ENCODE measurements at places on chromosomes 13 and 19. TPM values are rescaled to one million over a fixed set of nuclear protein-coding genes. Genes with fewer than 3 reads are reported as not detected.

DNA sequence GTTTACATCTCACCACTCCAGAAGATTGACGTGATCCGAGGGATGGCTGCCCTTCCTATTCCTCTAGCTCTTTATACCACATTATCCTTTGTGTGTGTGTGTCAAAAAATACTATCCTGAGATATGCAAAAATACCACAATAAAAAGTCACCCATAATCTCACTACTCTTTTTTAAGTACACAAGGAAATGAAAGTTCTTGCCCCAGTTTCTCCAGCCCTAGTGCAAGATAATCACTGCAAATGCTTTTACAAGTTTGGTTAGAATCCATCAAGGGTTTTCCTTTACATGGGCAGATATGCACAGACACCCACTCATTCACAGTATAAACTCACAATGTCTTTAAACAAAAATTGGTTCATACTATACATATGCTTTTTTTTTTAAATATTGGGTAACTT lies 89.3 kb downstream of the DIAPH3 start:
- H3K4me1 ChIP-seq: peaks cover 5% of the 10 kb centered on the region
- no peak for DNase-seq
- H3K27ac ChIP-seq: no peak overlapping the region
- no peak overlapping the region for H3K4me3 ChIP-seq
- H3K36me3 ChIP-seq: peaks cover 36% of the 10 kb centered on the region

DNA sequence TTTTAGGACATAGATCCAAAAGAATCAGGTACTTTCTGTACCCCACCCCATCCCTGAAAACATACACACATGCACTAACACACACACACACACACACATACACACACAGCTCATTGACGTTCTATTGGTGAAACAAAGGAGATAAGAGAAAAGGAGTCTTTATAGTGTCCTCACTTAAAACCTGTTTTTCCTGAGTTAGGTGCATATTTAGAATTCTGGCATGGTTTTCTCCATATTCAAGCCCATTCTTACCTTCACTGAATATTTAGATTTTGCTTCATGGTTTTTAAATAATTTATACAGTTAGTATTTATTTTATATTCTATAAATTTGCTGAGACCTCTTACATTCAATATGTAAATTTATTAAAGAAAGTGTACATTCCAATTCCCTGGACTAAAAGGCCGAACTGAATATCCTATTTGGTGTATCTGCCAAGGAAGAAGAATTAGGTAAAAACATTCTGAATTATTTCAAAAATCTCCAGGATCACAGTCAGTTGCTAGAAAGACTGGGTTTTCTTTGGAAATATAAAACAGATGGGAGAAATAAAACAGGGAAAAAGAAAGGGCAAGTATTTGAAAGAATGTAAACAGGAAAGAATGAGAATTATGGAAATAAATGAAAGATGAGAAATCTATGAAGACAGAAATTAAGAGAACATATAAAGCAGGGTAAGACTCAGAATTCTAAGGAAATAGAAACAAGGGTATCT lies 556.2 kb downstream of the KCTD12 start:
- no peaks in the 10 kb centered on the region for H3K27me3 ChIP-seq
- no peak overlapping the region for H3K27ac ChIP-seq
- H3K4me1 ChIP-seq: no peaks in the 10 kb centered on the region
- no peak for DNase-seq

FUT1 gene
- 0.05 TPM for total RNA-seq

DACH1 gene
- total RNA-seq: not detected

DNA sequence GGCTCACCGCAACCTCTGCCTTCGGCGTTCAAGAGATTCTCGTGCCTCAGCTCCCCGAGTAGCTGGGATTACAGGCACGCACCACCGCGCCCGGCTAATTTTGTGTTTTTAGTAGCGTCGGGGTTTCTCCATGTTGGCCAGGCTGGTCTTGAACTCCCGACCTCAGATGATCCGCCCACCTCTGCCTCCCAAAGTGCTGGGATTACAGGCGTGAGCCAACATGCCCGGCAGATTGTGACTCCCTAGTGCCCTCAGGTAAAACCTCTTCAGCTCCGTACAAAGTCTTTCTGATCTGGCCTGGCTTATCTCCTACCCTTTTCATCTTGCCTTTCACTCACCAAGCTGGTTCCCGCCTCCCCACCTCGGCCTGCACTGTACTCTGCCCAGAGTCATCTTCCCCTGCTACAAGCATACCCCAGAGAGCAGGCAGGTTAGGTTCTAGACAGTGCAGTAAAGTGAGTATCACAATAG lies 15.0 kb downstream of the BICRA start:
- peaks cover 12% of the 10 kb centered on the region for H3K36me3 ChIP-seq
- peaks cover 16% of the 10 kb centered on the region for H3K4me1 ChIP-seq
- peaks cover 2% of the 10 kb centered on the region for H3K27me3 ChIP-seq
- DNase-seq: no peak
- no peak overlapping the region for H3K4me3 ChIP-seq
- H3K27ac ChIP-seq: peak overlapping the region; percentile 54

GRCh38 chr13:36673352-36673751 lies 468 bp upstream of the SERTM1 start:
- H3K27ac ChIP-seq: no peak overlapping the region
- H3K36me3 ChIP-seq: peaks cover 5% of the 10 kb centered on the region
- H3K27me3 ChIP-seq: peaks cover 16% of the 10 kb centered on the region
- DNase-seq: no peak
- no peak overlapping the region for H3K4me3 ChIP-seq

Measured in HFFc6 (cell line).